ENCODE measurements at places on chromosomes 2 and 18.

DNA sequence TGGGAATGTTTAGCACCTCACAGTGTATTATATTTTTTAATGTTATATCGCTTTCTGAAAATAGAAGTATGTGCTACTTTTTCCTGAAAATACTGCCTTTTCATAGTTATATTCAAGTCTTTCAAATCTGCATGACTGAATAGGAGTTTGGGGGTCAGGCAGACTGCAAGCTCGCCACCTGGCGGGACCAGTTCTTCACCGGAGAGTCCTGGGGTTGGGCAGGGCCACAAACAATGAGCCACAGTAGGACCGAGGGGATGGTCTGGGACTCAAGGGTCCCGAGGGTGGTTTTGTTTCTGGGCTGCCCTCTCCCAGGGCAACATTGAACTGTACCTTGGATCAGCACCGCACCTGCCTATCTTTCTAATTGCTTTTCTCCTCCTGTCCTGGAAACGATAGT is 70.6 kb downstream of the VWA3B start:
- no peaks in the 10 kb centered on the region for H3K4me1 ChIP-seq
- DNase-seq = no peak
- no peak overlapping the region for H3K27ac ChIP-seq
- H3K27me3 ChIP-seq = no peaks in the 10 kb centered on the region

DNA sequence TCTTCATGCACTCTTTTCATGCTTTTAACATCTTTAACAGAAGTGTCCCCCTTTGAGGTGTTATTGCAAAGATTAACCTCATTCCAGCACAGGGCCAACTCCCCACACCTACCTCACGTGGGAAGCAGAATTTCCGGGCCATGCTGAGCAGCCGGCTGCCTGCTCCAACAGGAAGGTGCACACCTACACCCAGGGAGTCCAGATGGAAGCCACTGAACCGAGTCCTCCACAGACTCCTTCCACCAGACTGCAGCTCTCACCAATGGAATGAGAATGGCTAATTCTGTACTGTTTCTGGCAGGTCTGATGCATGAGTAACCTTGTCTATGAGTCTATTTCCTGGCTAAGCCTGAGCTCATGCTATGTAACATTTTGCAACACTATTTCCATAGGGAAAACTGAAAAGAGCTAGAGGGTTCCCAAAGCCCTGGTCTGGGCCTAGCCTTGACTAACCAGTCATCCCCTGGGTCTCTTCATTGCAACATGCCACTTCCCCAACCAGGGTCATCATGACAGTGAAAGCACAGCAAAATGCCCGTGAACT is 11.0 kb downstream of the ERFE start:
- peak overlapping the region; percentile 43 for H3K27ac ChIP-seq
- peaks cover 3% of the 10 kb centered on the region for H3K27me3 ChIP-seq
- peaks cover 56% of the 10 kb centered on the region for H3K36me3 ChIP-seq
- H3K4me1 ChIP-seq = peaks cover 7% of the 10 kb centered on the region

GRCh38 chr2:8494589-8494988 is 187.3 kb upstream of the ID2 start:
- H3K27ac ChIP-seq = no peak overlapping the region
- no peak overlapping the region for H3K4me3 ChIP-seq
- no peaks in the 10 kb centered on the region for H3K4me1 ChIP-seq
- DNase-seq = no peak
- H3K27me3 ChIP-seq = no peaks in the 10 kb centered on the region

DNA sequence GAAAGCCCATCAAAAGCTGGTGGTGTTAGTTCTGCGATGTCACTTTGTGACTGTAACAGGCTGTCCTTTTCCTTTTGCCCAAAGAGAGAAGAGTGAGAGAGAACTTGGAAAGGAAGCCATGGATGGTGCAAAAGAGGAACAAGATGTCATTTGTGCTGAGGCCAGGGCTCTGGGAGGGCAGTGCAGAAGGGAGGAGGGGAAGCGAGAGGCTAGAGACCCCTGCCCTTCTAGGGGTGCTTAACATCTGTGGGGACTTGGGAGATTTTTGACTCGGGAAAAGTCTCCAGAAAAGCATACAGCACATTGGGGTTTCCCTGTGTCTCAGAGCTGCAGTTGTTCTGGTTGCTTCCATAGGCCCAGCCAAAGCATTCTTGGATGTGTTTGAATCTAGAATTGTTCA is 49.6 kb downstream of the ZBTB7C start:
- no peak overlapping the region for H3K4me3 ChIP-seq
- no peak for DNase-seq
- H3K27me3 ChIP-seq = no peaks in the 10 kb centered on the region
- H3K36me3 ChIP-seq = no peaks in the 10 kb centered on the region
- peaks cover 4% of the 10 kb centered on the region for H3K4me1 ChIP-seq

DNA sequence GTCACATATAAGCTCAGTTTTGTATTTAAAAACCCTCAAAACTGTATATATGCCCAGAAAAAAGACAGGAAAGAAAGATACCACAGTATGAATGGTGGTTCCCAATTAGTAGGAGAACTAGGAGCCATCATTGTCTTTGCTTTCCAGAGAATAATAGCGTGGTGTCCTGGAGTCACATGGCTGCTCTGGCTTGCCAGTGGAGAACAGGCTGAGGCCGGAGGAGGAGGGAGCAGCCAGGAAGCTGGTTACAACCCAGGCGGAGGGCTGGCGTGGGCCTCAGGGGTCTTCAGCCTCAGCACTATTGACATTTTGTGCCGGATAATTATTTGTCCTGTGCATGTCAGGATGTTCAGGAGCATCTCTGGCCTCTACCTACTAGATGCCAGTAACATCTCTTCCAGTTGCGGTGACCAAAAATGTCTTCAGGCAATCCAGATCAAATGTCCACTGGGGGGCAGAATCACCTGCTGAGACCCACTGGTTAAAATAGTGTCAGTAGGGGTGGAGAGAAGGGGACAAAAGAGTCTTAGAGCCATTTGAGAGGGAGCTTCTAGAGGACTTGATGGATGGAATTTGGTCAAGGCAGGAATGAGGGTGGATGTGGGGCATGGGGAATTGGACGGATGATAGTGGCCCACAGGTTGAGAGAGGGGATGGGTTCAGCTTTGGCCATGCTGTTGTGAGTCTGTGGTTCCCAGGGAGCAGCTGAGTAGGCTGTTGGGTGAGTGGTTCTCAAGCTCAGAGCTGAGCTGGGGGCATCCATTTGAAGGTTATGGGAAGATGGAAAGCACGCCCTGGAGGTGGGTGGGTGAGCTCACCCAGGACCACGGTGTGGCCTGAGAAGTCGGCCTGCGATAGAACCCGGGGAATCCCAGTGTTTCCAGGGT is 144.9 kb downstream of the AGAP1 start:
- no peaks in the 10 kb centered on the region for H3K36me3 ChIP-seq
- no peak overlapping the region for H3K4me3 ChIP-seq
- H3K27me3 ChIP-seq = no peaks in the 10 kb centered on the region
- H3K4me1 ChIP-seq = peaks cover 14% of the 10 kb centered on the region
- DNase-seq = no peak

DNA sequence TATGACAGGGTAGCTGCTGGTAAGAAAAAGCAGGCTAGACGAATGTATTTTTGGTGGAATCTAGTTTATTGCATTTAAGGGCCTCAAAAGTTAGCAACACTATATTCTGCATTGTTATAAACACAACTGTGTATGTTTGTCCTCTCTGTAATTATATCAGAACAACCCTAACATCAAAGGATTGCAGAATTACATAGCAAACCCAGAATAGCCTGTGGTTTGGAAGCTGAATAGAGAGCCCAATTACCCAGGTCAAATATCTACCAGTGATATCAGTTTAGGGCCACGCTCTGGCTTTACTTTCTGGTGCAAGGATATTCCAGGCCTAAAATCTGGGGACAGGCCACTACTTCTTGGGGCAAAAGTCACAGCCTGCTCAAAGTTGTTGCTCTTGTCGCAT is 25.1 kb upstream of the MRO start:
- H3K27ac ChIP-seq = no peak overlapping the region
- H3K4me1 ChIP-seq = no peaks in the 10 kb centered on the region
- H3K36me3 ChIP-seq = no peaks in the 10 kb centered on the region
- DNase-seq = no peak

- H3K27ac ChIP-seq = no peak overlapping the region
- DNase-seq = no peak
- H3K4me3 ChIP-seq = no peak overlapping the region
- peaks cover 3% of the 10 kb centered on the region for H3K4me1 ChIP-seq
Observed at GRCh38 chr2:97751752-97752151, 38.4 kb downstream of the ZAP70 start.

GRCh38 chr2:7154656-7155055 is 237.4 kb downstream of the RNF144A start:
- DNase-seq = no peak
- no peaks in the 10 kb centered on the region for H3K36me3 ChIP-seq
- H3K4me3 ChIP-seq = no peak overlapping the region
- no peak overlapping the region for H3K27ac ChIP-seq

DNA sequence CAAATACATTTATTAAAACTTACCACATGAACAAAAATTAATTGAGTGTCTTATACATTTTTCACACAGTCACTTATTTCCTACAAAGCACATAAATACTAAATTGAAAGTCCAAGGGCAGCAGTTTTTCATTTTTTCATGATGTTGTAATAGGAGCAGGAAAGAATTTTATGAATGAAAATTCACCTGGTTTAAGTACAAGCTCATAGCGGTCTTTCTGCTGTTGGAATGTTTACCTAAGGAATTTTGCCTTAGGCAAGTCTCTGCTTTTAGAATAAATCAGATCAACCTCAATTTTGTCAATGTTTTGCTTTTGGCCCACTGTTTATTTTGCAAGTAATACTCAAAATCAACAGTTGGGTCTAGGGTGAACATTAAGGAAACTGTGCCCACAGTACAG is 40.0 kb downstream of the ETAA1 start:
- H3K27me3 ChIP-seq = no peaks in the 10 kb centered on the region
- H3K27ac ChIP-seq = no peak overlapping the region
- H3K36me3 ChIP-seq = no peaks in the 10 kb centered on the region
- no peak overlapping the region for H3K4me3 ChIP-seq

DNA sequence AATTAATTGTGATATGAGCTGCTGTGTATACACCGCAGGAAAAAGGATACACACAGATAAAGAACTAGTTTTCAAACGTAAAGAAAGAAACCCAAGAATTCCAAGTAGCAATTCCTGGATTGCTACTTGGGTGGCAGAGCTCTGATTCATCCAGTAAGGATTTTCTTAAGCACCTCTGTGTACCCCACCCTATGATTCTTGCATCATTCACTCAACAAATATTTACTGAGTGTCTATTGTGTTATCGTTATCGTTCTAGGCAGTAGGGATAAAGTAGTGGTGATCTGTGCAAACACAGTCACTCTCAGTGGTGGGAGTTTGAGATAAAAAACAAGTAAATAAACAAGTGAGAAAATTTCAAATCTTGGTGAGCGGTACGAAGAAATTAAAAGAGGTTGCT is 4.9 kb upstream of the TMEM200C start:
- H3K36me3 ChIP-seq = no peaks in the 10 kb centered on the region
- peaks cover 4% of the 10 kb centered on the region for H3K27me3 ChIP-seq
- no peak for DNase-seq
- peaks cover 2% of the 10 kb centered on the region for H3K4me1 ChIP-seq

GRCh38 chr2:85148190-85148589 is 15.0 kb downstream of the TCF7L1 start:
- H3K4me3 ChIP-seq = no peak overlapping the region
- H3K4me1 ChIP-seq = peaks cover 4% of the 10 kb centered on the region
- no peaks in the 10 kb centered on the region for H3K36me3 ChIP-seq

DNA sequence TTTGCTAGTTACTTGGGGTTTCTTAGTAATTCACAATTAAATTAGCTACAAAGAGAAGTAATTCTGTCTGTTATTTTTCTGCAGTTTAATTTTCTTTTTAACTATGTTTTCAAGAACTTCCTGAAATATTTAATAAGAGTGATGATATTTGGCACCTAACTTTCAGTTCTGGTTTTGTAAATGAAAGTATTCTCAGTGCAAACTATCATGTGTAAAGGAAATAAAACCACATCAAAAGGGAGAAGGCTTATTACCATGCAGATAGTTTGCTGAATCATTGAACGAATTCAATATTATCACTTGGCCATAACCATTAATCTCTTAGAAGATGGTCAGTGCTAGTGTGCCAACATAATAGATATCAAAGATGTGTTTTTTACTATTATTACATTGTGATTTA is 29.2 kb downstream of the DYTN start:
- H3K36me3 ChIP-seq = no peaks in the 10 kb centered on the region
- H3K4me3 ChIP-seq = no peak overlapping the region
- H3K27me3 ChIP-seq = no peaks in the 10 kb centered on the region
- no peak for DNase-seq

DNA sequence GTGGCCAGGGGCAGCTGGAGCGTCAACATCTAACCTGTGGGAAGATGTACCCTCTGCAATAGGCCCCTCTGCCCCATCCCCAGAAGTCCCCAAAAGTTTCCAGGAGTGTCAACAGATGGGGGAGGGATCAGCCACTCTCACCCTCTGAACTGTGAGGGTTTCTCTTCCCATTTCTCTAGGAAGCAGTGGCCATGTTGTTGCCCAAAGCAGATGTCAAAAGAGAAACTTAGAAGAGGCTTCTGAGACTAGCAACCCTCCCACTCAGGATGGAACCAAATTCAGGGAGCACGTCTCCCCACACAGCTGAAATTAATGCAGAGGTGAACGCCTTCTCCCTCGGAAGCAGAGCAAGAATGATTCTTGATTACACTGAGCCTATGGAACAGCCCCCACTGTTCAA is 70.3 kb downstream of the ARL4C start:
- H3K4me3 ChIP-seq = no peak overlapping the region
- H3K4me1 ChIP-seq = peaks cover 5% of the 10 kb centered on the region
- H3K27ac ChIP-seq = no peak overlapping the region
- no peaks in the 10 kb centered on the region for H3K27me3 ChIP-seq

GRCh38 chr2:163717515-163717914 is 18.3 kb downstream of the FIGN start:
- H3K4me1 ChIP-seq = peaks cover 6% of the 10 kb centered on the region
- H3K4me3 ChIP-seq = no peak overlapping the region
- no peak overlapping the region for H3K27ac ChIP-seq
- no peaks in the 10 kb centered on the region for H3K27me3 ChIP-seq
- H3K36me3 ChIP-seq = no peaks in the 10 kb centered on the region

GRCh38 chr18:40576507-40577115 is 1378.4 kb upstream of the PIK3C3 start:
- H3K4me3 ChIP-seq = no peak overlapping the region
- DNase-seq = no peak
- no peaks in the 10 kb centered on the region for H3K36me3 ChIP-seq
- no peaks in the 10 kb centered on the region for H3K4me1 ChIP-seq

DNA sequence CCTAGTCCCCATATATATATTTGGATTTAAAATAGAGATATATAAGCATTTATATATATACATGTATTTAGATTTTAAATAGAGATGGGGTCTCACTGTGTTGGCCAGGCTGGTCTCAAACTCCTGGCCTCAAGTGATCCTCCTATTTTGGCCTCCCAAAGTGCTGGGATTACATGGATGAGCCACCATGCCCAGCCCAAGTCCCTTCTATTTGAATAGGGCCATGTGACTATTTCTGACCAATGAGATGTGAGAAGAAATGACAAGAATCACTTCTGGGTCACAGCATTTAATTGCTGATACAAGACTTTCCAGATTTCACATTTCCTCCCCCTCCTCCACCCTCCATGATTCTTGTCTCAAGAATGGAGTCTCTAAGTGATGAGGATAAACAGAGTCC is 6.4 kb upstream of the RBM43 start:
- H3K36me3 ChIP-seq = no peaks in the 10 kb centered on the region
- no peak overlapping the region for H3K27ac ChIP-seq
- H3K27me3 ChIP-seq = no peaks in the 10 kb centered on the region

- peak; percentile 17 for DNase-seq
- no peaks in the 10 kb centered on the region for H3K36me3 ChIP-seq
- H3K4me3 ChIP-seq = peak overlapping the region; percentile 87
Observed at GRCh38 chr18:34493099-34493544, 217.0 kb upstream of the DTNA start.
